ENCODE measurements at places on chromosomes 1 and 21. TPM values are rescaled to one million over a fixed set of nuclear protein-coding genes. Genes with fewer than 3 reads are reported as not detected.

HIVEP3 gene
- polyA plus RNA-seq: 7.6 TPM

NES gene
- 18.0 TPM for polyA plus RNA-seq

SHISAL2A gene
- 0.57 TPM for polyA plus RNA-seq

HMCN1 gene
- polyA plus RNA-seq: 1.4 TPM

CHI3L2 gene
- polyA plus RNA-seq: 3.0 TPM

EFNA3 gene
- 2.8 TPM for polyA plus RNA-seq

DISC1 gene
- polyA plus RNA-seq: 3.1 TPM

TACSTD2 gene
- polyA plus RNA-seq: 0.22 TPM

NCAM2 gene
- polyA plus RNA-seq: 2.2 TPM

C1orf94 gene
- 0.07 TPM for polyA plus RNA-seq

IL19 gene
- not detected for polyA plus RNA-seq

CD53 gene
- 19.9 TPM for polyA plus RNA-seq

PRMT2 gene
- polyA plus RNA-seq: 48.3 TPM

C1orf56 gene
- polyA plus RNA-seq: 8.3 TPM

ILDR2 gene
- 0.24 TPM for polyA plus RNA-seq

SDC3 gene
- 85.5 TPM for polyA plus RNA-seq

NHLH1 gene
- polyA plus RNA-seq: 0.16 TPM

C1orf210 gene
- polyA plus RNA-seq: not detected

MAP1LC3C gene
- 1.5 TPM for polyA plus RNA-seq

VANGL2 gene
- 1.1 TPM for polyA plus RNA-seq

GREM2 gene
- 0.57 TPM for polyA plus RNA-seq

SV2A gene
- 11.1 TPM for polyA plus RNA-seq

ASPM gene
- 0.08 TPM for polyA plus RNA-seq

SFN gene
- 0.33 TPM for polyA plus RNA-seq

LCK gene
- polyA plus RNA-seq: 0.46 TPM

SPOCD1 gene
- polyA plus RNA-seq: 2.4 TPM

LCE2B gene
- polyA plus RNA-seq: not detected

NLRP3 gene
- polyA plus RNA-seq: 0.67 TPM

CFHR5 gene
- not detected for polyA plus RNA-seq

COL18A1 gene
- 163 TPM for polyA plus RNA-seq

CELA2A gene
- 1.2 TPM for polyA plus RNA-seq

TCHHL1 gene
- polyA plus RNA-seq: not detected

CELA2B gene
- polyA plus RNA-seq: 6.8 TPM

SNX7 gene
- polyA plus RNA-seq: 3.3 TPM
